HT1080 (cell line): ENCODE measurements at places on chromosomes 6 and 20. TPM values are rescaled to one million over a fixed set of nuclear protein-coding genes. Genes with fewer than 3 reads are reported as not detected.

The SF3B5 gene
- total RNA-seq, result 168 and 227 TPM in 2 replicates

The GSTA2 gene
- not detected in 2 replicates for total RNA-seq

The ZNF292 gene
- total RNA-seq, result 5.6 and 7.7 TPM in 2 replicates

The SLC17A1 gene
- not detected in 2 replicates for total RNA-seq

The LGSN gene
- total RNA-seq, result not detected in 2 replicates

The ZBTB46 gene
- total RNA-seq, result 0.19 and 0.20 TPM in 2 replicates

The SPEF1 gene
- not detected in 2 replicates for total RNA-seq

The NRN1 gene
- total RNA-seq, result 0.14 TPM in 1 of 2 replicates, not detected in the other

The CCDC170 gene
- not detected in 2 replicates for total RNA-seq

The STX11 gene
- total RNA-seq, result 0.43 and 1.7 TPM in 2 replicates

The PAK5 gene
- total RNA-seq, result not detected in 2 replicates

The PPARD gene
- 11.1 and 13.4 TPM in 2 replicates for total RNA-seq

The GRM1 gene
- total RNA-seq, result 0.03 TPM in 1 of 2 replicates, not detected in the other

The CAP2 gene
- 8.2 and 8.4 TPM in 2 replicates for total RNA-seq

The RREB1 gene
- total RNA-seq, result 10.5 and 11.9 TPM in 2 replicates

The CLPSL2 gene
- total RNA-seq, result not detected in 2 replicates

The SLC24A3 gene
- not detected in 2 replicates for total RNA-seq

The ZNF831 gene
- total RNA-seq, result not detected in 2 replicates

The TTBK1 gene
- total RNA-seq, result 0.06 TPM in 1 of 2 replicates, not detected in the other

The LAMA4 gene
- 28.6 and 42.3 TPM in 2 replicates for total RNA-seq

The SLC25A27 gene
- 0.90 and 2.7 TPM in 2 replicates for total RNA-seq

The SLC22A1 gene
- total RNA-seq, result 1.1 and 2.7 TPM in 2 replicates

The TSBP1 gene
- not detected in 2 replicates for total RNA-seq

The NT5DC1 gene
- total RNA-seq, result 10.0 and 19.9 TPM in 2 replicates

The MRAP2 gene
- total RNA-seq, result 0.43 TPM in 2 replicates
